ENCODE measurements at places on chromosomes 16 and 17.

DNA sequence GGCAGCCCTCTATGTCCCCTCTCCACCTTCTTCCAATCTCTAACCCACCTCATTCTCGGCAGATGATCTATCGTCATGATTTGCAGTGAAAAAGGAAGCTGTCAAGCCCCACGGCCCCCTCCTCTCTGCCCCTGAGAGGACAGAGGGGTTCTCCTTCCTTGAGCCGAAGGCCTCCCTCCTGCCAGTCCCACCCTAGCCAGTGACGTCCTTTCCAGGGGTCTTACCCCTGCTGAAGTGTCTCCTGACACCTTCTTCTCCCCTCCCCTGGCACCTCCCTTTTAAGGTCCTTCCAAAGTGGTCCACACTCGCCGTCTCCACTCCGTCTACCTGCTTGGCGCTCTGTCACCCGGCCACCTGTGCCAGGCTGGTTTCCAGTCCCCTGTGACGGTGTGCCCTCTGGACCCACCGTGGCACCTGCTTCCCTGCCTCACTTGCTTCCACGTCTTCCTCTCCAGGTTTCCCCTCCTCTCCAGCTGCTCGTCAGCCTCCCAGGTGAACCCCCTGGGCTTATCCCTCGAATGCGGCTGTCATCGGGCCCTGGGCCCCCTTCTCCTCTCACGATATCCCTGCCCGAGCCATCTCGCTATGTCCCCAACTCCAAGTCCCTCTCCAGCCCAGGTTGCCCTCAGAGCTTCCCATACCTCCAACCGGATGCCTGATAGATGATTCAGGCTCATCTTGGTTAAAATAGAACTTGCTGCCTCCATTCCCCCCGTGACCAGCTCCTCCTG lies 5.7 kb downstream of the CCDC102A start:
- no peak for DNase-seq

- DNase-seq: no peak
Observed at GRCh38 chr16:81705261-81705660, 73.8 kb upstream of the PLCG2 start.

DNA sequence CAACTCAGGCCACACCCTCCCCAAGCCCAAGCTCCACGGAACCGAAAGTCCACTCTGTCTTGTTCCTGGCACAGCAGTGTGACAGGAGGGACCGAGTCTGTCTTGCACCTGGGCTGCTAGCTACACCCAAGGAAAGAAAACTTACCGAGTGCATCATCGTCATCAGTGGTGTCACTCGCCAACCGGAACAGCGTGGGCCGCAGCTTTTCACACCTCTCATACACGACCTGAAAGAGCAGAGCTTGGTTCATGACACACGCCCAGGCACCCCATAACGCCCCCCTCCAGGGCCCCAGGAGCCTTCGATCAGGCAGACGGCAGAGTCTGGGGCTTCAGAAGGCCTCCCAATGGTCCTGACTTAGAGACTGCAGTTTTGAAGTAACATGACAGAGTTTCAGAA lies 27.5 kb downstream of the GGA2 start:
- no peak for DNase-seq

DNA sequence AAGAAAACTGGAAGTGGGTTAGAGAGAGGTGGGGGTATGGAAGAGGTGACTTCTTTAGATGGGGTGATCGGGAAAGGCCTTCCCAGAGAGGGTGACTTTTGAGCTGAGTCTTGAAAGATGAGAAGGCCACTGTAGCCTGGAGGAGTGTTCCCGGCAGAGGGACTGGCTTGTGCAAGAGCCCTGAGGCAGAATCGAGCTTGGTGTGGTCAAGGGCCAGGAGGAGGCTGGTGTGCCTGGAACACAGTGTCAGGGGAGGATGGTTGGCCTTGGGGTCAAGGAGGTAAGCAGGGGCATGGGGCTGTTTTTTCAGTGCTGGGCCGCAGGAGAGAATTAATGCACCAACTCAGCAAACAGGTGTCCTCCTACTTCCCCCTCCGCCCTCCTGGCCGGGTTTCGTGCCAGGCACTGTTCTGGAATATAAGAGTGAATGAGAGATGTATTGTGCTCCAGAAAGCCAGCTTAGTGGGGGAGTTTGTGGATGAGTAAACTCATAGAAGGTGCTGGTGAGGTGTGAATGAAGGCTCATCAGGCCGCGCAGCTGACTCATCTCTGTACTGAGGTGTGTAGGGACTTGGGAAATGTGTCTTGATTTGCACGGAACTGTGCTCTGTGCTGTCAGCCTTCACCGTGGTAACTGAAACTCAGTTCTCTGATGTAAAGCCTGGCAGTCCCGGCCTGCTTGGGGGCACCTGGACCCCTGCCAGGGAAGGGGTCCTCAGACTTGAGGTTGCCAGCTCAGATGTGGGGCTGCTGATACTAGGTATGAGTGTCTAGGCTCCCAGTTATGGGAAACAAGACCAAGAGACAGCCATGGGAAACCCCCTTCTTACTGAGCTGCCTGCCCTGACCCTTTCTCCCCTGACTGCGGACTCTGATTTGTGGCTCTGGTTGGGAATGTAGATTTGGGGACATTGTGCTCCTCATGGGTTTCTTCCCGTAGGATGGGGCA lies 15.3 kb downstream of the KSR1 start:
- DNase-seq: peak; percentile 76

DNA sequence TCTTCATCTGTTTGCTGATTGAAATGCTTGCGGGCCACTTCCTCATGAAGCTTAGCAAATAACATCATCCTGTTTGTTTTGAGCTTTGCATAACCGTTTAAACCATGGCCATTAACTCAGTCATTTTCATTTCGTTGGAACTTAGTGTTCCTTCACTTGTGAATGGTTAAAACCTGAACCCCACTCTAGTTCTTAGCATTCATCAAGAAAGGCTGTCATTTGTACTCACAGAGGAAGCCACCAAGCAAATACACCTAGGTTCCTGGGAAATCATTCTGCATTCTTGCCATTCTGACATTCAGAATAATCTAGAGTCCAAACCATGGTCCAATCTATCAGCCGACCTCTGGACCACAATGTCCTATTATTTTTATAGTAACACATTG lies 8.4 kb upstream of the TAT start:
- no peak for DNase-seq

DNA sequence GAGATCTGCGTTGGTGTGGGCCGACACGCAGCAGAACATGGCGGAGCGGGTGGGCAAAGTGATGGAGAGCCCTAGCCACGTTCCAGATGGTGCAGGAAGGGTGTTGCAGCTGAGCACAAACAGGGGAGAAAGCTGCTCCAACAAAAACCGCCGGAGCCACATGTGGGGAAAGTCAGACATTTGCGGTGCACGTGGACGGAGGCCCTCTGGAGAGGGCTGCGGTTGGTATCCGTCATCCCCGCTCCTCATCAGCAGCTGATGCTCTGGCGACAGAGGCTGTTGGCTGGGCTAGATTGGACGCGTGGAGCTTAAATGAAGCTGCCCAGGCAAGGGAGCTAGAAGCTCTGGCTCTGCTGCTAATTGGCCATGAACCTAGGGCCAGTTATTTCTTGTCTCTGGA lies 43.5 kb upstream of the ADCY9 start:
- no peak for DNase-seq

DNA sequence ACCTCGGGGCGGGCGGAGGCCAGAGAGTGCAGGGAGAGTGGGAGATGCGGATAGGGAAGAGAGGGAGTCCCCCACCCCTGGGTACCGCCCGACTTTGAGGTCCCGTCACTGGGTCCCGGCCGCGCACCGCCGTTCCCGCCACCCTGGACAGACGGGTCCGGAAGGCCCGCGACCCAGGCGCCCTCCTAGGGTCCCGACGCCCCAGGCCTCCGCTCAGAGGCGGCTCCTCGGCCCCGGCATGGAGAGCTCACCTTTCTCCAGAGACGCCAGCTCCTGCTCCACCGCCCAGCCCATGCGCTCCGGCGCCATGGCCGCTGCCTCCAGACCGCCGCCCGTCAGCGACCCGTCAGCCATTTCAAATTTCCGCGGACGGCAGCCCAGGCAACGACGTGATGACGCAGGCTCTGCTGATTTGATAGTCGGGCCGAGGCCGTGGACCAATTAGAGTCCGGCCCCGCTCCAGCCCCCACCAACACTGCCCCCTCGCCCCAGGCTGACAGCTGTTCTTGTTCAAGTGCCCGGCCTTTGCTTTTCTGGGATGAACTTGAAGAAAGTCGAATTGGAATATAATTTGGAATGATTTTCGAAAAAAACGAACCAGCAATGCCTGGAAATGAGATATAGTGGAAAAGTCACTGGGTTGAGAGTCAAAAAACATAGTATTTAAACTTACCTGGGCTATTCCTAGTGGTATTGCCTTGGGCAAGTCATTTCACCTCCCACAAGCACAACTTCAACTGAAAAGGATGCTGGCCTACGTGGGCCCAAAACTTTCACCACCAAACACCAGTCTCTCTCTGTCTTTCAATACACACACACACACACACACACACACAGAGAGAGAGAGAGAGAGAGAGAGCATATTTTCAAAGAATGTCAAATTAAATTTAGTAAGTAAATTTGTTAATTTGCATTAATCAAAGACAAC lies at the start of gene SHCBP1:
SHCBP1 (minus strand) TSS at position 374 of the 928 bp plus-strand sequence; CDS start at position 354, 20 bp downstream.
- peak; percentile 83 for DNase-seq

GRCh38 chr16:3444032-3444388 lies 530 bp downstream of the NAA60 start:
- no peak for DNase-seq

GRCh38 chr16:51473091-51473490 lies 322.0 kb upstream of the SALL1 start:
- no peak for DNase-seq

DNA sequence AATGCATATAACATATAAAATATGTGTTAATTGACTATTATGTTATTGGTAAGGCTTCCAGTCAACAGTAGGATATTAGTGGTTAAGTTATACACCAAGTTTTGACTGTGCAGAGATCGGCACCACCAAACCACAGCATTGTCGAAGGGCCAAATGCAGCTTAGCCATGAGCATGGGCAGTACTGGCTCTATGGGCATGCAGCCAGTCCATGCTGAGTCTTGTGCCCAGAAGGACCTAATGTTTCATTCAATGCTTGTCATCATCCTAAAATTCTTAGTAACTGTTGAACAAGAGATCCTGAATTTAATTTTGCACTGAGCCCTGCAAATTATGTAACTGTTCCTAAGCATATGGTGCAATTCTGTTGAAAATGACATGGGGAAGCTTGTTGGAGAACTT lies 233.4 kb upstream of the HS3ST3A1 start:
- DNase-seq: no peak

- peak; percentile 33 for DNase-seq
Observed at GRCh38 chr16:3509470-3509928, 8.7 kb downstream of the CLUAP1 start.

DNA sequence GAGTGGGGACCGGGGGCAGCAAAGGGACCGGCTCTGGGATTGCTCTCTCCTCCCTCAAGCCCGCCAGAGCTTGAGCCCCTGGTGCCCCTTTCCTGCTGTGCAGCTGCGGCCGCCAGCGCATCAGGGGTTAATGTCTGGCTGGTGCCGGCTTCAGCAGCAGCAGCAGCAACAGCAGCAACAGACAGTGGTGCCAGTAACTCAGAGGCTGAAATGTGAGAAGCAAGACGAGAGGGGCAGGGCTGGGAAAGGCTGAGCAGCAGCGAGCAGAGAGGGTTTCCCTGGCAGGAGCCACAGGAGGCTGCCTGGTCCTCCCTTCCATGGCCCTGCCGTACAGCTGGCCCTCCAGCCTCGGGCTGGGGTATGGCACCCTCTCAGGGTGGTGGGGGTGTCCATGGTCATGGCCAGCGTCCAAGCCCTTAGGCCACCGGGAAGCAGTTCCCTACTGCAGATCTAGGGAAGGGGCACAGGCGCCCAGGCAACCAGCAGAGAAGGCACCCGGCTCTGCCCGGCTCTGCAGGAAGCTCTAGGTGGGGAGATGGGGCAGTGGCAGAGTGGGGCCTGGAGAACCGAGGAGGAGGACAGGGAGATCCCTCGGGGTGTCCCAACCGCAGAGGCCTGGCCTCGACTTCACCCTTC lies 21.1 kb upstream of the TFAP4 start:
- no peak for DNase-seq

Data from stimulated activated CD4-positive, alpha-beta T cell treated with anti-CD3 and anti-CD28 coated beads, TNF-alpha, amount 100 ng/mL, for 24 hours (primary cell).